Stimulated activated CD8-positive, alpha-beta memory T cell treated with anti-CD3 and anti-CD28 coated beads, Interleukin-15, amount 100 ng/mL, for 24 hours (primary cell): ENCODE measurements at places on chromosomes 7 and 10.

GRCh38 chr7:130463553-130464434 is 23.0 kb upstream of the CEP41 start:
- no peak for DNase-seq

DNA sequence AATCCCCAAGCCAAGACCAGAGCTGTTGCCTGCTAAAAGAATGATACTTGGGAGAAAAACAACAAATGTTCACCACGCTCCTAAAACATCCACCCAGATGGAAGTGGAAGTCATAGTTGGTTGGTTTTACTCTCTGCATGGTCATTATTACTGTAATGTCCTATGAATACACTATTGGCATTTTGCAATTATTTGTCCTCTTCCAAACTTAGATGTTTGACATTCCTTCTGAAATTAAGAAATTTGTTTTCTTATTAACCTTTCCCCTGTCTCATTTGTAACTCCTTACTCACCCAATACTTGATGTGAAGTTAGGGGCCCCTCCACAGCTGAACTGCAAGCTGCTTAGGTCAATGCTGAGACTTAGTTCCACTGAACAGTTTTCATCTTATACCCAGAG is 383.3 kb downstream of the INHBA start:
- no peak for DNase-seq

DNA sequence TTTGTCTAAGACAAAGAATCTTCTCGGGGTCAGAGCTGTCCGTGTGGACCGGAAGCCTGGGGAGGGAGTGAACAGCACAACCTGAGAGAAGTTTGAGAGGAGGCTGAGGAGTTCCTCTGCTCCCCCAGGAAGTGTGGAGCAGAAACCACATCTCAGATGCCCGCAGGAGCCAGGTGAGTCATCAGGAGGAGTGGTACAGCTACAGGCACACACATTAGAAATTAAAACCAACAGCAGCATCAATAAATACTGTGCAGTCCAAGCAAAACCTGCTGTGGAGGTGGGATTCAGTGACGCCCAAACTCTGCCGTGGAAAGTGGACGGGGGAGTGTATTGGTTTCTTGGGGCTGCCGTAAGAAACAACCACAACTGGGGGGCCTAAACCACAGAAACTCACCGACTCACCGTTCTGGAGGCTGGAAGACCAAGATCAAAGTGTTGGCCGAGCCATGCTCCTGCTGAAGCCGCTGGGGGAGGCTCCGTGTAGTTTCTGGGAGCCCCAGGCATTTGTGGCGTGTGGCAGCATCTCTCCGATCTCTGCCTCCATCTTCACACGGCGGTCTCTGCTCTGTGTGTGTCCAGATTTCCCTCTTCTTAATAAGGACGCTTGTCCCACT is 31.2 kb upstream of the GARS1 start:
- DNase-seq: no peak

DNA sequence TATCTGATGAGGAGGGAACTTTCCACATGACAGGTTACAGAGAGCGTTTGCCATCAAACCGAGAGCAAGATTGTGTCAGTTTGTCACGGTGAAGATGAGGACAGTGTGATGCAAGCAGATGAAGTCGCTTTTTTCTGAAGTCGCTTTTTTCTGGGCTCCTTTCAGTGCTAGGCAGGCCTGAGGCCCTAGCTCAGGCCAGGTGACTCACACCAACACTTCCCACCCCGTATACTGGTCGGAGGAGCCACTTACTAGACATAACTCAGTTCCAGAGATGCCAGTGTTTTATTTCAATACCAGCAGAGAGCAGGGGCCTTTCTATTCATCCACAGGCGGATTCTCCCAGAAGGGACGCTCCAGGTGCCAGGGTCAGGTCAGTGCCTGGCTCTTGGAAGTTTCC is 58.9 kb downstream of the SFMBT2 start:
- no peak for DNase-seq

GRCh38 chr7:30877015-30877769 is 34.5 kb upstream of the AQP1 start:
- no peak for DNase-seq
